ENCODE measurements at places on chromosomes 4 and X.

- no peak for DNase-seq
Measured at GRCh38 chr4:7539659-7540058, 104.9 kb upstream of the PSAPL1 start.

DNA sequence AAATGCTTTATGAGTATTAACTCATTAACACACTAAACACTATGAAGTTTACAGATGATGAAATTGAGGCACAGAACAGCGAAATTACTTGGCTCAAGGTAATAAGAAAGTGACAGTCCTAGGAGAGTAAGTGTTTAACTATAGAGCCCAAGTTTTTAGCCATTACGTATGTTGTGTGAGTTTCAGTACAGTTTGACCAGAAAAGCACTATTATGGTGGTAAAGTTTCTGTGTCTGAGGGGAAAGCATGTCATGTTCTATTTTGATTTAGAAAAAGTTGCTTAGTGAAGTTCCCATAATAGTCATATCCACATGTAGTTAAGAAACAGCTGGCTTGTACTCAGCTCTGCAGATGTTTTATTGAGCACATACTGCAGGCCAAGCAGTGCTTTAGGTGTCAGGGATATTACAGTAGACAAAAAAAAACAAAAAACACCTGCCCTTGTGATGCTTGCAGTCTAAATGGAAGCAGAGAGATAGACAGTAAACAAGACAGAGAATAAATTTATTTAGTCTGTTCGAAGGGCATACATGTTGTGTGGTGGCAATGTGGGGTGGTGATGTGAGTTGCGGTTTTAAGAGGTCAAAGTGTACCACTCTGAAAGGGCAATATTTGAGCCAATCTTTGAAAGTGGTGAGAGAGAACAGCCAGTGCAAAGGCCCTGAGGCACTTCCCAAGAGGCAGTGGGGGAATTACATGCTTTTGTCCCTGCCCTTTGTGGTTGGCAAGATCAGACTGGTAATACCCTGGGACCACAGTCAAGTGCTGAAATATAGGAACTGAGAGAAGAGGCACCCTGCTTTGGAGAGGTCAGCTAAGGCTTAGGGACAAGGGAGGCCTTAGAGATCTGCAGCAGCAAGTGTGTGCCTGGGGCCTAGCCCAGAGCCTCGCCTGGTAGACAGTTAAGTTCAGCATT lies 6.2 kb downstream of the TMEM131L start:
- no peak for DNase-seq

- no peak for DNase-seq
Measured at GRCh38 chr4:5888222-5889001, 4.5 kb downstream of the CRMP1 start.

DNA sequence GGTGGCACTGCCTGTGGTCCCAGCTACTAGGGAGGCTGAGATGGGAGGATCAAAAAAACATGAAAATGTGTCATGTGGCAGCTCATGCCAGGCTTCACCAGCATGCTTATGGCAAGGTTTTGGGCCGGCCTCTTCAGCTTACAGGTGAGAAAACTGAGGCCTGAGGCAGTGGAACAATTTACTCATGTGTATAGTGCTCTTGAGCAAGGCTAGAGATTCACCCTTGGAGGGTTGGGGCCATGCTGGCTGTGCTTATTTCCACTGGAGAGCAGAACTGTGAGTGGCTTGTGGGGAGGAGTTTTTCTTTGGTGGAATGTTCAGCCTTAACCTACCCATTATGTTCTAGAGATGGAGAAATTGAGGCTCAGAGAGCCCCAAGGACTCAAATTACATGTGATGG lies 31.8 kb downstream of the NSD2 start:
- no peak for DNase-seq

- no peak for DNase-seq
Measured at GRCh38 chr4:185311113-185311888, 84.4 kb downstream of the LRP2BP start.

DNA sequence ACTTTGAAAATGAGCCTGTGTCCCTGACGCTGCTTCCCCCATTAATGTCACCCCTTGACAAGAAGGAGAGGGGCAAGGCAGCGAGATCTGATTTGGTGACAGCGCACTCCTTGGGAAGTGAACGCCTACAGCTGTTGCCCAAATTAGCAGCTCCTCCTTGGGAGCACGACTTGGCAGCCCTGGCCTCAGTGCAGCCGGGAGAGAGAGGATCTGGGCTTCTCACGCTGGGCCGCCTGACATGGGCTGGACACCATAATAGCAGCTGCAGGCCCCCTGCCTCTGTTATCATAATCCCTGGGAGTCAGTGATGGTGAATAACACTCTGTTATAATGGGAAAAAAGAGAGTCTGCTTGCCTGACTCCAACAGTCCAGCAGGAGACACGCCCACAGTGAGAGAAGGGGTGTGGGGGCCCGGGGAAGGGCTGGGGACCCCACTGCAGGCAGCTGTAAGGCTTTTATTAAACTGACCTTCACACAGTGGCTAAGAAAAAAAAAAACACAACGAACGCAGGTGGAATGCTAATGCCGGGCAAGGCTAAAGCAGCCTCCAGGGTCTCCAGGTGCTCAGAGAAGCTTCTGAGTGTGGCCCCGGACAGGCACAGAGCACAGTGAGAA lies 73.3 kb downstream of the PSAPL1 start:
- DNase-seq = no peak
